ENCODE measurements at places on chromosomes 1 and 21.

- DNase-seq = no peak
These were observed 915 bp downstream of the CDC20 start for GRCh38 chr1:43359696-43360095.

DNA sequence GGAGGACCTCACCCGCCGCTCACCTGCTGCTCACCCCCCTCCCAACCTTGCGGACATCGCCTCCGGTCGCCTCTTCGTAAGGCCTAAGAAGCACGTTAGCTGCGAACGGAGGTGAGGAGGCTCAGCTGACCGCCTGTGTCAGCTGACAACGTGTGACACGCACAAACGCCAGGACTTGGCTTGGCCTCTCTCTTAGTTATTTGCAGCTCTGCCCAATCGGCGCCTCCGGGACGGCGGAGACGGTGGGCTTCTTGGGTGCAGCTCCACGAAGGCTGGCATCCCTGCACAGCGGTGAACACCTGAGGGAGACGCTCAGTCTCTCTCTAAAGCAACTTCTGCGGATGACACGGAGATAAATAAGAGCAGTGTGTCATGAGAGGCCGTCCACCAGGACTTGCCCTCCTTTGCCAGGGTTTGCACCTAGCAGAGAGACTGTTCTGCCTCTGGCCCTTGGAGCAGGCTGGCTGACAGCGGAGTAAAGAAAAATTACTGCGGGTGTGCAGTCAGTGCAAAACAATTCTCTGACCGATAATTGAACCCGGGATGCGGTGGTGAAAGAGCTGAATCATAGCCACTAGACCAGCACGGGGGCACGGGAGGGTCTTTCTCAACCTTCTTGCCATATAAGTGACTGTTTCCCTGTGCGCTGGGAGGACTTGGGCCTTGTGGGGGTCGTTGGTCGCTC lies 318.9 kb downstream of the FAM72C start:
- no peak for DNase-seq

DNA sequence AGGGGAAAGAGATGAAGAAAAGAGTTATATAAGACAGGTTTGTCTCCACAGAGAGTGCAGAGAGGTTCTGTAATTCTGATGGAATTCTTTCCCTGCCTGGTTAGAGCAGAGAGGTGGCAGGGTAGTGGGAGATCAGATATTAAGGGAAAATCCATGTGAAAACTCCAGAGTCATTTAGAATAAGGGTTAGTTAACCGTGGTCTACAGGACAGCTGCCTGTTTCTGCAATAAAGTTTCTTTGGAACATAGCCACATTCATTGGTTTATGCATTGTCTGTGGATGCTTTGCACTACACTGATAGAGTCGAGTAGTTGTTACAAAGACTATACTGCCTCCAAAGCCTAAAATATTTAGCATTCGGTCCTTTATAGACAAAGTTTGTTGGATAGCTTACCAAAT lies 55.6 kb downstream of the LRRC8D start:
- no peak for DNase-seq

- DNase-seq = no peak
These were observed 352.1 kb downstream of the MATN1 start for GRCh38 chr1:30371179-30371788.

- DNase-seq = no peak
These were observed 91.0 kb upstream of the MAP1LC3C start for GRCh38 chr1:242089911-242090310.

- no peak for DNase-seq
These were observed 7.1 kb upstream of the SDC3 start for GRCh38 chr1:30915491-30916230.

All from muscle of back (tissue), 13 donors.